ENCODE measurements at places on chromosomes 7 and 10. TPM values are rescaled to one million over a fixed set of nuclear protein-coding genes. Genes with fewer than 3 reads are reported as not detected.

GRCh38 chr10:72719941-72720592 is 28.1 kb downstream of the MCU start:
- no peak overlapping the region for H3K4me3 ChIP-seq
- no peak for DNase-seq
- no peaks in the 10 kb centered on the region for H3K4me1 ChIP-seq
- no peaks in the 10 kb centered on the region for H3K27me3 ChIP-seq
- peaks cover 31% of the 10 kb centered on the region for H3K36me3 ChIP-seq
- H3K27ac ChIP-seq, result no peak overlapping the region

DNA sequence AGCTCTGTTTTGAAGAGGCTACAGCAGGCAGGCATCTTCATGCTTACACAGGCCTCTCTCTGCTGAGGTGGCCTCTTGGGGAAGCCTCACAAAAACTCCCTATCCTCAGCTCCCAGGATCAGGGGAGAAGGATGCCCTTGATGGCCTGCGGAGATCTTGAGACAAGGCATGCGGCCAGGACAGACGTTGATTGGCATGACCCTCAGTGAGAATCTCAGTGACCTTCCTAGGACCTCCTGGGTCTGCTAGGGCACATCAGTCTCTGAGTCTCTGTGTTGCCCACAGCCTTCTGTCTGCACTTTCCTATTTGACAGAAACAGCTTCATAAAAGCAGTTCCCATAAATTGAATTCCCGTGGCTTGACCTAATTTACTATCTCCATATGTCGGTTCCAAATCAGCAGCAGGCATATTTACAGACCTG is 1005.8 kb upstream of the C7orf33 start:
- no peaks in the 10 kb centered on the region for H3K27me3 ChIP-seq
- H3K36me3 ChIP-seq, result no peaks in the 10 kb centered on the region
- no peaks in the 10 kb centered on the region for H3K4me1 ChIP-seq
- DNase-seq, result no peak

GRCh38 chr10:106183041-106183440 is 981.5 kb downstream of the SORCS1 start:
- no peaks in the 10 kb centered on the region for H3K27me3 ChIP-seq
- H3K4me3 ChIP-seq, result no peak overlapping the region
- no peaks in the 10 kb centered on the region for H3K4me1 ChIP-seq
- no peaks in the 10 kb centered on the region for H3K36me3 ChIP-seq
- no peak for DNase-seq

DNA sequence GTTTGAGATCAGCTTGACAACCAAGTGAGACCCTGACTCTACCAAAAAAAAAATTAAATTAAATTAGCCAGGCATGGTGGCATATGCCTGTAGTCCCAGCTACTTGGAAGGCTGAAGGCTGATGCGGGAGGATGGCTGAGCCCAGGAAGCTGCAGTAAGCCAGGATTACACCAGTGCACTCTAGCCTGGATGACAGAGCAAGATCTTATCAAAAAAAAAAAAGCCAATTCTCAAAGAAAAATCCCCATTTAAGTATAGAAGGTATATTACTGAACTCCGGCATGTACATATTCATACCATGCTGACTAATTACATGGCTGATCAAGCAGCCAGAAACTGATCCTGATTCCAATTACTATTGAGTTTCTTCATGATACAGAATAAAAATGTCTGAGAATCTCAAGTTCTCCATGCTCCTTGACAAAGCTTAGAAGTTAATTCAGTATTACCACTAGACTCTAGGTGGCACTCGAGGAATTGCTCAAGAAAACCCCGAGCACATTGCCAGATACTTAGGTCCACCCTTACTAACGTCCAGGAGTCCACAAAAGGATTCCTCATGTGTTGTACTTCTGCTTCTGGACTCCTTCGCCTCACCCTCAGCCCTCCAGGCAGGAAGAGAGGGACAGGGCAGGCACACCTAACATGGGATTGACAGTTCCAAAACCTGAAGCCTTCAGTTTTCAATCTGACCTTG is 148.9 kb downstream of the PARD3 start:
- H3K27ac ChIP-seq, result no peak overlapping the region
- no peak overlapping the region for H3K4me3 ChIP-seq
- H3K27me3 ChIP-seq, result no peaks in the 10 kb centered on the region
- no peaks in the 10 kb centered on the region for H3K4me1 ChIP-seq
- DNase-seq, result no peak

The DPYSL4 gene
- 0.78 TPM for total RNA-seq

The KEL gene
- 0.37 TPM for total RNA-seq

- no peak overlapping the region for H3K27ac ChIP-seq
- H3K4me3 ChIP-seq, result no peak overlapping the region
- DNase-seq, result no peak
- H3K4me1 ChIP-seq, result no peaks in the 10 kb centered on the region
Measured at GRCh38 chr7:11171569-11172192, 198.0 kb downstream of the PHF14 start.

The ELAPOR2 gene
- 5.1 TPM for total RNA-seq

DNA sequence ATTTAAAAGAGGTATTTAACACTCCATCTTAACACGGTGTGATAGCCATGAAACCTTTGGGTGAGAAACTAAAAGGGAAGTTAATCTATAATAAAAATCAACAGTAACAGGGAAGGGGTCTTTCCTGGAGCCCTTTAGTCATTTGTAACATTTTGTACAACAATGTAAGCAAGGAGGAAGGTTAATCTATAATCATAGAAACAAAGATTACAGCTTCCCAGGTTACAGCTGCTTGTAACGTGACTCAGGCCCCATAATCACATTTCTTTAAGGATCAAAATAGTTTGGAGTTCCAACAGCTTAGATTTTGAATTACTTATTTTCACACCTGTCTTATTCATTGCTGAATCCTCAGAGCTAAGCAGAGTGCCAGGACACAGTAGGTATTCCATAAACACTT is 17.9 kb upstream of the CC2D2B start:
- H3K36me3 ChIP-seq, result peaks cover 25% of the 10 kb centered on the region
- DNase-seq, result no peak
- no peak overlapping the region for H3K27ac ChIP-seq
- no peaks in the 10 kb centered on the region for H3K27me3 ChIP-seq
- no peak overlapping the region for H3K4me3 ChIP-seq

The H2BK1 gene
- total RNA-seq, result 1.8 TPM

The NEUROD6 gene
- total RNA-seq, result not detected

The COL28A1 gene
- total RNA-seq, result 0.17 TPM

DNA sequence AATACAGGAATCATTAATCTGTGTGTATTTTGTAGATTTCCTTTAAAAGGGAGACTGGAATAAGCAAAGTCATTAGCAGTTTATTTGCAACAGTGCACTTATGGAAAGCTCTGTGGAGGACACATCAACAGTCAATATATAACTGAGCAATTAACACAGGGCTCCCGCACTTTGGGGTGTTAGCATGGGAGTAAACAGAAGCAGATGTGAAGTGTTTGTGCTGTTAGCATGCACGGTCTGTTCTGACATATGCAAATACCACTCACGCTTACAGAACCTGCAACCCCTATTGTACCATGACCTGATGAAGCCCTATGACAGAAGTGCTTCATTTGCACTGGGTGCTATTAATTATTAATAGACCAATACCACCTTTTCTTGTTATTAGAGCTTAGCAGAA is 118.9 kb downstream of the PPP1R3A start:
- H3K27me3 ChIP-seq, result no peaks in the 10 kb centered on the region
- H3K27ac ChIP-seq, result no peak overlapping the region
- H3K4me3 ChIP-seq, result no peak overlapping the region
- no peaks in the 10 kb centered on the region for H3K36me3 ChIP-seq
- H3K4me1 ChIP-seq, result no peaks in the 10 kb centered on the region

- peaks cover 20% of the 10 kb centered on the region for H3K36me3 ChIP-seq
- H3K4me3 ChIP-seq, result peak overlapping the region; percentile 88
- DNase-seq, result no peak
- H3K4me1 ChIP-seq, result peaks cover 36% of the 10 kb centered on the region
Measured at GRCh38 chr10:86522510-86522855, 891 bp upstream of the WAPL start.

- no peak for DNase-seq
- H3K27ac ChIP-seq, result no peak overlapping the region
- H3K27me3 ChIP-seq, result no peaks in the 10 kb centered on the region
- peaks cover 15% of the 10 kb centered on the region for H3K4me1 ChIP-seq
- no peak overlapping the region for H3K4me3 ChIP-seq
- H3K36me3 ChIP-seq, result no peaks in the 10 kb centered on the region
Measured at GRCh38 chr7:17139081-17139480, 159.4 kb upstream of the AHR start.

The LRIT1 gene
- not detected for total RNA-seq

- H3K36me3 ChIP-seq, result no peaks in the 10 kb centered on the region
- peaks cover 2% of the 10 kb centered on the region for H3K27me3 ChIP-seq
- no peak overlapping the region for H3K27ac ChIP-seq
- no peak for DNase-seq
- H3K4me1 ChIP-seq, result no peaks in the 10 kb centered on the region
Measured at GRCh38 chr7:121020249-121020988, 31.9 kb downstream of the CPED1 start.

GRCh38 chr10:71033396-71033980 is 145.1 kb upstream of the PCBD1 start:
- H3K36me3 ChIP-seq, result no peaks in the 10 kb centered on the region
- no peak for DNase-seq
- H3K27ac ChIP-seq, result no peak overlapping the region

The ZC3HAV1L gene
- total RNA-seq, result 1.6 TPM

The CACNA2D1 gene
- not detected for total RNA-seq

- no peak for DNase-seq
- no peaks in the 10 kb centered on the region for H3K27me3 ChIP-seq
Measured at GRCh38 chr10:16795410-16796073, 21.7 kb downstream of the RSU1 start.

- H3K4me3 ChIP-seq, result no peak overlapping the region
- peaks cover 4% of the 10 kb centered on the region for H3K36me3 ChIP-seq
- no peak for DNase-seq
- peaks cover 68% of the 10 kb centered on the region for H3K4me1 ChIP-seq
Measured at GRCh38 chr10:12466704-12467305, 117.5 kb downstream of the CAMK1D start.

- H3K27me3 ChIP-seq, result no peaks in the 10 kb centered on the region
- peaks cover 16% of the 10 kb centered on the region for H3K36me3 ChIP-seq
- no peak overlapping the region for H3K27ac ChIP-seq
Measured at GRCh38 chr10:17212802-17213221, 11.3 kb upstream of the TRDMT1 start.

- DNase-seq, result no peak
- peaks cover 2% of the 10 kb centered on the region for H3K27me3 ChIP-seq
- peaks cover 20% of the 10 kb centered on the region for H3K4me1 ChIP-seq
- peak overlapping the region; percentile 41 for H3K27ac ChIP-seq
Measured at GRCh38 chr7:28330384-28331070, 81.8 kb upstream of the CREB5 start.

GRCh38 chr10:57849691-57850357 is 417.9 kb downstream of the IPMK start:
- no peak overlapping the region for H3K4me3 ChIP-seq
- no peaks in the 10 kb centered on the region for H3K4me1 ChIP-seq
- no peak overlapping the region for H3K27ac ChIP-seq
- H3K36me3 ChIP-seq, result no peaks in the 10 kb centered on the region

The CFTR gene
- total RNA-seq, result not detected

The MRLN gene
- total RNA-seq, result not detected

DNA sequence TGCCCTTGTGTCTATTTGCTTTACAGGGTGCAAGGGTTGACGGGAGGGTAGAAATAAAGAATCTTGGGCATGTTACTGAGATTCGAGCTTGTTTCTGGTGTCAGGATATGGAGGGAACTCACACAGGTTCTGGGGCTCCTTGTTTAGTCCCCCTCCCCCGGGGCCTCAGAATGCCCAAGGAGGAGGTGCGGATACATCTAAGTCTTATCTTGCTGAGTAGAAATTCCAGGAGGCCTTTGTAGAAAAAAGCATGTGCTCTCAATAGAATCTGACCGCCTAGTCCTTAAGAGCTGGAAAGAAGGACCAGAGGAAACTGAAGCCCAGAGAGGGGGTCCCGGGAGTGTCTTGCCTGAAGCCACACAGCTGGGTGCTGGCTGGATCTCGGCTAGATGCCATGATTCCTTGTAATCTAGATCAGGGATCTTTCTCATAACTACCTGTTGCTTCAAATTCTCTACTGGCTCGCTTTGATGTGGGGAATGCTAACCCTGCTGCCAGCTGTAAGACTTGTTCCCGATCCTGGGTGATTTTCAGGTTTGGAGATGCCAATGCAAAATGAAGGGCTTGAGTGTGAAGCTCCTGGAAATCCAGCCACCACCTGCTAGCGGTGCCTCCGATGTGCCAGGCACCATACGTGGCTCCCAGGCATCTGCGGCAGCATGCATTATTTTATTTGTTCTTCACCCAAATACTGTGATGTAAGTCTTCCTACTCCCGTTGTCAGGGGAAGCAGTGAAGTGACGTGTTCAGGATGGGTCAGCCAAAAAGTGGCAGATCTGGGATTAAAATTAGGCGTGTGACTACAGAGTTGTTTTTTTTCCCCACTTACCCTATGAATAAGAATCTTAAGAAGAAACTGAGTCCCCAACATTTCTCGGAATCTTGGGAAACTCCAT is 226.0 kb downstream of the TCF7L2 start:
- no peak for DNase-seq
- peaks cover 5% of the 10 kb centered on the region for H3K4me1 ChIP-seq
- H3K27me3 ChIP-seq, result no peaks in the 10 kb centered on the region
- H3K27ac ChIP-seq, result no peak overlapping the region
- H3K36me3 ChIP-seq, result no peaks in the 10 kb centered on the region
- no peak overlapping the region for H3K4me3 ChIP-seq

- no peak overlapping the region for H3K4me3 ChIP-seq
- no peaks in the 10 kb centered on the region for H3K27me3 ChIP-seq
- H3K27ac ChIP-seq, result no peak overlapping the region
- no peaks in the 10 kb centered on the region for H3K36me3 ChIP-seq
- DNase-seq, result no peak
Measured at GRCh38 chr10:52071814-52072213, 242.3 kb upstream of the DKK1 start.

DNA sequence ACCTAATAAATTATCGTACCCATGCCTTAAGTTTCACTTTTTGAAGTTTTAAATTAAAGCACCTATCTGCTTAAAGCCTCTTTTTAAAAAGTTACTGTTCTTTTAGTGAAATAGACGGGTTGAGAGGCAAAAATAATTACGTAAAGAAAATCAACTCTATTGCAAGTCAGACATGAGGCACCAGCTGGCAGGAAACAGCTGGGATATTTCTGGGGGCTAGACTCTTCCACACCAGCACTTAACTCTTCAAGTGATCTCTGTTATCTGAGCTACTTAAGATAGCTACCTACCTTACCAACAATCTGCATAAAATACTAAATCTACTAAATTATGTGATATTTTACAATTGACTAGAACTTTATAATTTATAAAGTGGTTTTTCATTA is 35.8 kb downstream of the GBF1 start:
- peaks cover 37% of the 10 kb centered on the region for H3K36me3 ChIP-seq
- no peak overlapping the region for H3K4me3 ChIP-seq
- no peak for DNase-seq
- H3K27ac ChIP-seq, result no peak overlapping the region
- H3K4me1 ChIP-seq, result peaks cover 32% of the 10 kb centered on the region

Measured in activated B cell treated with CpG ODN at 0.5 μM for 24 hours (primary cell).